ENCODE measurements at places on chromosomes 12 and 14.

DNA sequence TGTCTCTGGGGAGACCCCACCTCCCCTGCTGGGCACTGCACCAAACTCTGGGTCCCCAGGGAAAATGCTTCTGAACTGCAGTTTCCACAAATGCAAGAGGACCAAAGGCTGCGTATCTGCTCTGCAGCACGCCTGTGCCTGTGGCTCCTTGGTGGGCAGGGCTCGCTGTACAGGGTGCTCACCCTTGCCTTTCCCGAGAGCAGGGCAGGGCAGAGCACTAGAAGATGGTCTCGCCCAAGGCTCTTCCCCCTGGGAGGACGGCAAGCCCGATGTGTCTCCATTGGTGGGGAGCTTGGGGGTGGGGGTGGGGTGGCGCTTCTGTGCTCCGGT, 175.3 kb upstream of the RTL1 start:
- no peak for DNase-seq

GRCh38 chr12:25324861-25325260, 74.1 kb upstream of the KRAS start:
- DNase-seq, result no peak

- no peak for DNase-seq
Measured at GRCh38 chr12:28065889-28066630, 93.5 kb upstream of the PTHLH start.

GRCh38 chr14:81485372-81485771, 48.3 kb downstream of the SEL1L start:
- no peak for DNase-seq

GRCh38 chr12:89339526-89339925, 12.8 kb downstream of the DUSP6 start:
- DNase-seq, result no peak

DNA sequence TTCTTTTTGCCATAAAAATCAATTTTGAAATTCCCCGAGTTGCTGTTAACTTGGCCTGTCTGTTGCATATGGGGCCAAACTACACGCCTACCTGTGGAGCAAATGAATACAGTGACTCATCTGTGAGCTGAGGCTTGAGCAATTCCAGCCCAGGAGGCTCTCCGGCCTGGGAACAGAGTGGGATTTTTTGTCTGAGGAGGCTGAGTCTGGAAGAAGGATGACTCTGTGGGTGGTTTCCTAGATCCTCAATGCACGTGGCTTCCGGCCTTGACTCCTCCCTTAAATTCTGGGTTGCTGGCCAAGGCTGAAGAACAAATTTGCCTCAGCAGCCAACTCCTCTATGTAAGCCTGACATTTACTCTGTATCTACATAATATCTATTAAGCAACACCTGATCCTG, 124.1 kb downstream of the SSPN start:
- no peak for DNase-seq

- no peak for DNase-seq
Measured at GRCh38 chr14:74974364-74975058, 19.1 kb upstream of the PGF start.

DNA sequence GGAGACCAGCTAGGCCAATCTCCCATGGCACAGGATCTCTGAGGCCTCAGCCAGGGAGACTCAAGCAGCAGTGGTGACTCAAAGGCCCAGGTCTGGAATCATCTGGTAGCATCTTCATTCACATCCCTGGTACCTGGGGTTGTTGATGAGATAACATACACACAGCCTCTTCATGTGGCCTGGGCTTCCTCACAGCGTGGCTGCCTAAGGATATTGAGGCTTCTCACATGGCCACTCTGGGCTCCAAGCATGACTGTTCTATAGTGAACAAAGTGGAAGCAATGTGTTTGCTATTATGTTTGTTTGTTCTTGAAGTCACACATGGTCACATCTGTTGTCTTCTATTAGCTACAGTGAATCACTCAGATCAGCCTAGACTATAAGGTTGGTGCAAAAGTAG, 584.1 kb downstream of the VRK1 start:
- no peak for DNase-seq
